ENCODE measurements at places on chromosomes 11 and 22.
A peak's percentile ranks its signal among the peaks of the same experiment; 100 is the strongest.

GRCh38 chr22:45421349-45422055 is 8.0 kb downstream of the RIBC2 start:
- H3K36me3 ChIP-seq, result no peaks in the 10 kb centered on the region
- H3K27me3 ChIP-seq, result no peaks in the 10 kb centered on the region
- H3K4me3 ChIP-seq, result no peak overlapping the region

- peaks cover 56% of the 10 kb centered on the region for H3K36me3 ChIP-seq
- no peaks in the 10 kb centered on the region for H3K4me1 ChIP-seq
- H3K27ac ChIP-seq, result no peak overlapping the region
- no peak for DNase-seq
- no peaks in the 10 kb centered on the region for H3K27me3 ChIP-seq
Measured at GRCh38 chr11:18310800-18311340, 11.1 kb downstream of the HPS5 start.

DNA sequence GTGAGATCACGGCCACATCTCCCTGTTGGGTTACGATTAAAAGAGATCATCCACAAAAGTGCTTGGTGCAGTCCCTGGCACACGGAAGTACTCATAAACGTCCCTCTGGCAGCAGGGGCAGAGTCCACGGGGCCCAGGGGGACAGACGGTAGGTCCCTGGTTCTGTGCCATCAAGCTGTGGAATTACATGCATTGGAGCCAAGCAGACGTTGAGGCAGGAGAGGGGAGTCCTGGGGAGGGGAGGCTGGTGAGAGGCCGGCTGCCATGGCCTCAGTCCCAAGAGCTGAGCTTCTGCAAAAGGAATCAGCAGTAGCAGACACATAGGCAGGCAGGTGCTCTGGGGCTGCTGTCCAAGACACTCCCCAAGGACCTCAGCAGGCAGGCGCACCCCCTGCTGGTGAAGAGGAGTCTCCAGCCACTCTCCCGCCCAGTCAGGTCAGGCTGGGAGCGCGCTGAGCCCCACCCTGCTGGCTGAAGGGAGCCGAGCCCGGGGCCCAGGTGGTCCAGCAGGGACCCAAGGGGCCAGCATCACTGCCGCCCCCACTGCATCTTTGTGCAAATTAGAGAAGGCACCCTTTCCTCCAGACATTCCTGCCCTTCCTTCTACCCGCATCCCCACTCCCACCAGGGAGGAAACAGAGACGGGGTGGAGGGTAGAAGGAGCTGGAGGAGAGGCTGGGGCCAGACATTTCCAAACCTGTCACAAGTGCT is 7.6 kb upstream of the KCTD17 start:
- no peak overlapping the region for H3K4me3 ChIP-seq
- DNase-seq, result peak; percentile 57
- H3K36me3 ChIP-seq, result no peaks in the 10 kb centered on the region
- H3K4me1 ChIP-seq, result no peaks in the 10 kb centered on the region

DNA sequence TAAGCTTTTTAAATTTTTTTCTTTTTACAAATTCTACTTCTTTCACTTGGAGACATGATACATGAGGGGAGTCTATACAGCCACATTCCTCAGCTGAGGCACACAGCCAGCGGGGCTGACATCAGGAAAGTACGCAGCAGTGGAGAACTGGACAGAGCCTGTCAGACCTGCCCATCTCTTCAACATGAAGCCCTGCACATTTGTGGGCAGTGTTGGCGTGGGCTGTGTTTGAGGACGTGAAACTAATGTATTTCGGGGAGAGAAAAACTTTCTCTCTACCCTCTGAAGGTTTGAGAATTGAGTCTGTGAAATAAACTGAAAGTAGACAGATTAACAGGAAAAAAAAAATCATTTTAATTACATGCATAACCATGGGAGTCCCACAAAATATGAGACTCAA is 84.8 kb upstream of the HTATIP2 start:
- no peak overlapping the region for H3K27ac ChIP-seq
- no peak overlapping the region for H3K4me3 ChIP-seq
- DNase-seq, result no peak
- H3K36me3 ChIP-seq, result no peaks in the 10 kb centered on the region
- H3K27me3 ChIP-seq, result no peaks in the 10 kb centered on the region
- H3K4me1 ChIP-seq, result no peaks in the 10 kb centered on the region

DNA sequence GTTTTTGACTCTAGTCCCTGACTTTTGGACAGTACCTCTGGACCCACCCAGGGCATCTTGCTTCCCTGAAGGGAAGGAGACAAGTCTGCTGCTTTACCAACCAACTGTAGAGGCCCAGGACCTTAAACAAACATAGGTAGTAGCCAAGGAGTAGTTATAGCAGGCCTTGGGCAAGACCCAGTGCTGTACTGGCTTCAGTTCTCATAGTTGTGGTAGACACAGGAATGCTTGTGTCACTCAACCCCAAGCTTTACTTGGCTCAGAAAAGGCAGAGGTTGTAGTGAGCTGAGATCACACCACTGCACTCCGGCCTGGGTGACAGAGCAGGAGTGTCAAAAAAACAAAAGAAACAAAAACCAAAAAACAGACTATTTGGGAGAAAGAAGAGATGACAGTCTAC is 21.3 kb upstream of the OR52M1 start:
- no peaks in the 10 kb centered on the region for H3K4me1 ChIP-seq
- no peak overlapping the region for H3K27ac ChIP-seq
- no peak overlapping the region for H3K4me3 ChIP-seq
- H3K36me3 ChIP-seq, result no peaks in the 10 kb centered on the region
- DNase-seq, result no peak
- H3K27me3 ChIP-seq, result no peaks in the 10 kb centered on the region

All from natural killer cell (primary cell).